ENCODE measurements at places on chromosomes 1 and 21.

GRCh38 chr1:186443638-186444037, 17.3 kb downstream of the PDC start:
- DNase-seq = no peak

- DNase-seq = no peak
These were observed 14.5 kb downstream of the RGS4 start for GRCh38 chr1:163083690-163084089.

GRCh38 chr1:112056354-112056753, 66.9 kb upstream of the KCND3 start:
- DNase-seq = no peak

DNA sequence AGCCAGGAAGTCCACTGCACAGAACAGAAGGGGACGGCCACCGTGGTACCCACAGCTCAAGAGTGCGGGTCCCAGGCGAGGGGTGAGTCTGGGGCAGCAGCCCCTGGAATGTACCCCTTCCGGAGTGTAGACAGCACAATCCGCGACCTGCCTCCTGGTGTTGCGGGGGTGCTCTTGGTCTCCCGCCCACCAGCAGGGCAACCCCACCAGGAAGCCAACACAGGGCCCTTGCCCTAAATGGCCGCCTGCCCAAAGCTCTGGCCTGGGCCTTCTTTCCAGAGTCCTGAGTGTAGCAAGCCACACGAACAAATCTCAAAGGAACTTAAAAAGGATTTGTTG, 1.1 kb upstream of the SLC19A1 start:
- DNase-seq = no peak

- no peak for DNase-seq
These were observed 13.9 kb downstream of the SORT1 start for GRCh38 chr1:109383854-109384253.

GRCh38 chr1:226638608-226639007, 90.0 kb downstream of the STUM start:
- DNase-seq = no peak

GRCh38 chr1:75136921-75137641, 2.9 kb downstream of the LHX8 start:
- DNase-seq = no peak

Measured in cerebellar nuclear complex (tissue), 1 donor.